ENCODE measurements at places on chromosomes 12 and 14.

GRCh38 chr12:110591451-110592051, 8.4 kb upstream of the PPTC7 start:
- no peak for DNase-seq

DNA sequence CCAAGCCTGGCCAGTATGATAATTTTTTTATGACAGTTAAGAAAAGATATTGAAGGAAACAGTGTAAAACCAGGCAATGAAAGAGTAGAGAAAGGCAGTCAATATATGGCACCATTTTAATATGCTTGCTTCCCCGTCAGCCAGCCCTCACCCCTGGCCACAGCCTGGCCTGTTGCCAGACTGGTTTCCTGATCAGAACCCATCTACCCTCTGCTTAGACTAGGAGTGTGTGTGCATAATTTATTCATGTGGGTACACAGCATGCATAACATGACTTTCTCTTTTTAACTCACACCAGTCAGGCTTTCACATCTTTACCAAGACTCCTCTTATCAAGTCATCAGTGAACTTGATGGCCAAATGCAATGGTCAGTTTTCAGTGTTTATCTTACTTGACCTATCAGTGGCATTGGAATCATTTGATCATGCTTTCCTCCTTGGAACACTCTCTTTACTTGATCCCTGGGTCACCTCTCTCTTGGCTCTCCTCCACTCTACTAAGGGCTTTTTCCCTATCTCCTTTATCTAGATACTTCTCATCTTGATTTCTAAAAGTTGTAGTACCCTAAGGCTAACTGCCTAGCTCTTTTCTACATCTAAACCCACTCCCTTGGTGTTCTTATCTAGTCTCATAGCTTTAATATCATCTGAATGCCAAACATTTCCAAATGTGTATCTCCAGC, 10.0 kb upstream of the GPR19 start:
- DNase-seq: no peak

GRCh38 chr12:76158518-76159321, 74.2 kb upstream of the NAP1L1 start:
- DNase-seq: peak; percentile 80

GRCh38 chr12:9037431-9037830, 48.1 kb downstream of the KLRG1 start:
- DNase-seq: no peak

GRCh38 chr12:101854747-101855146, 22.6 kb upstream of the DRAM1 start:
- DNase-seq: no peak

GRCh38 chr14:67373347-67373746, 13.2 kb downstream of the EIF2S1 start:
- DNase-seq: no peak

DNA sequence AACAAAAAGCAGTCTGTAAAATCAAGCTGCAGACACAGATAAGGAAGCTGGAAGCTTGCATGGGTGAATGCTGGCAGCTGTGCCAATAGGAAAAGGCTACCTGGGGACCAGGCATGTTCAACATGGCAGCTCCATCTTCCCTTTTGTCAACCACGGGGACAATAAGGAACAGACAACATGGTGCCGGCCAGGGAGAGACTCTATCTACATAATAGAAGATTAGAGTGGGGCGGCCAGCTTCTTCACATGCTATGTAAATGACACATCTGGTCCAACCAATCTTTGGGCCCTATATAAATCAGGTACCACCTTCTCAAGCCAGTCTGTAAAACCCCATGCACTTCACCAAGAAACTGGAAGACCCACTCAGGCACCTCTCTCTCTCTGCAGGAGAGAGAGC, 157.6 kb downstream of the SUDS3 start:
- DNase-seq: no peak

GRCh38 chr14:21723431-21724045, 49.9 kb upstream of the OR4E1 start:
- DNase-seq: peak; percentile 29

DNA sequence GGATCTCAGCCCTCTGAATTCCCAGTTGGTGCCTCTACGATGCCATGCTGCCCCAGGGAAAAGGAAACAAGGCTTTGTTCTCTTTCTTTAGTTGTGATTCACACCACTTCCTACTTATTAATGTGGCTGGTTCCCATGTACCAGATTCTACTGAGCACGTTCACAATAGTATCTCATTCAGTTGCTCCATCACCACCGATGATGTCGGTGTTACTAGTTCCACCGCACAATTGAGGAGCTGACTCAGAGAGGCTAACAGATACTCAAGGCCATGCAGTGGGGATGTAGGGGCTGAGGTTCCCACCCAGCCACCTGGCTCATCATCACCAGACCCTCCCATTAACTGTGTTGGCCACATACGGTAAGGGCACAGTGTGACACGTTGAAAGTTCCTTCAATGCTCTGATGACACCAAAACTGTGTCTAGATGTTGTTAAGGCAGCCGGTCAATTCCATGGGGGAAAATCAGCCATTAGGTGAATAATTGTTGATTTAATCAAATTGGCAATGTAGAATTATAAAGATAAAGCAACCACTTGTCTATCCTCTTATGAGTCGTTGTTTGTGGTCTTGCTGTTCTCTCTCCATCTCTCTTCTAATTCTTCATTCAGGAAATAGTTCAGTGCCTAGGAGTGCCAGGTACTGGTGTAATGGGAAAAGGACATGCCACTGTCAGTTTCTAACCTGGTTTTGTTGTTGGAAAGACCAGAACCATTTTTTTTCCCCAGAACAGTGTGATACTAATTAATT, 244.2 kb upstream of the CRY1 start:
- DNase-seq: no peak

DNA sequence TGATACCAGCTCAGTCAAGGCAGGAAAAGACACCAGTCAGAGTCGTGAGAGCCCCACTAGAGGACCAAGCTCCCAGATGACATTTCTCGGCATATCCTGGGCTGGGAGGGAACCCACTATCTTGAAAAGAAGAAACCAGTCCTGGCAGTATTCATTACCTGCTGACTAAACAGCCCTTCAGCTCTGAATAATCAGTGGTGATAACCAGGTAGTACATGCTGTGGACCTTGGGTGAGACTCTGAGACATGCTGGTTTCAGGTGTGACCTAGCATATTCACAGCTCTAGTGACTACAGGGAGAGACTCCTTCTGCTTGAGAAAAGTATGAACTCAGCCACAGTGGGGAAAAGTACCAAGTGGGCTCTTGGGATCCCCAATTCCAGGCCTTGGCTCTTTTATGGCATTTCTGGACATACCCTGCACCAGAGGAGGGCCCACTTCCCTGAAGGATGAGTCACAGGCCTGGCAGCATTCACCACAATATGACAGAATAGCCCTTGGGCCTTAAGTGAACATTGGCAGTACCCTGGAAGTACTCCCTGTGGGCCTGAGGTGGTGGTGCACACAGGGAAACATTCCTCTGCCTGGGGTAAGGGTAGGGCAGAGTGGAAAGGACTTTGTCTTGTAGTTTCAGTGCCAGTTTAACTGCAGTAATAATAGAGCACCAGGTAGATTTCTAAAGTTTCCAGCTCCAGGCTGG, 82.6 kb upstream of the SLC38A4 start:
- DNase-seq: no peak

DNA sequence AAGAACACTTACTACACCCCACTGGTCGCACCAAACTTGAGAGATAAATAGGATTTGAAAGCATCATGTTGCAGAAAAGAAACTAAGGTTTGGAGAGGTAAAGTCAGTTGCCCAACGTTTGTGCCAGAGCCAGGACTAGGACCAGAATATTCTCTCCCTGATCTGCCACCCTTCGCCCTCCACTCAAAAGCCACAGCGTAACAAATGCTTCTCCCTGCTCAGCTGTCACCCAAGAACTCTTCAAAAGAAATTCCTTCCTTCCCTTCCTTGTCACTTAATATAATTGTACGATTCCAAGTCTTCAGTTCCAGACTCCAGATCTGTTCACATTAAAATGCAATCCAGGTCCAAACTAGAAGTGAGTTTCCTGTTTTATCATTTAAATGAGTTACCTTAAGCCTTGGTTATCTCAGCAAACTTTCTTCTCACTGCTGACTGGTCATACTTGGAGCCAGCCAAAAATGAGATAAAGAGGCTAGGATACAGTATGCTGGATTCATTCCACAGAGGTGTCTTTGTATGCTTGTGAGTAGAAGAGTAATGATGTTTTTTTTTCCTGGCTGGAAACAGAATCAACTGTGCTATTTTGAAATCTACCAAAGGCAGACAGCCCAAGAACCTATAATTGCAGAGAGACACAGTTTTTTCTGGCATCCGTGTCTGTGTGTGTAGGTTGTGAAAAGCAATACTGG, 12.8 kb upstream of the PPFIBP1 start:
- no peak for DNase-seq

DNA sequence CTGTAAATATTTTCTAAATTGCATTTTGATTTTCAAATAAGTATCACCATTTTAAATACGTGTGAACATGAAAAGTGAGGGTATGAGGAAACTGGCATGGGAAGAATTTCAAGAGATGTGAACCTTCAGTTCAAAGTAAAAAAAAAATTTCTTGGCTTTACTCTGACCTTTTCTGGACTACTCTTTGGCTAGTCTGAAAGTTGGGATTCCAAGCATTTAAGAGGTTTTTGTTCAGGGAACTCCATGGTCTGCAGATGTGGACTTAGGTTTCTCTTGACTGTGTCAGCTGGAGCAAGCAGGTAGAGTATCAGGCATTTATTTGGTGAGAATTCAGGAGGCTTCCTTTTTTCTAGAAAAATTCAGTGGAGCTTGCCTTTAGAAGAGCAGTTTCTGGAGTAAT, 311.6 kb downstream of the LRIG3 start:
- DNase-seq: no peak

- no peak for DNase-seq
These were observed 79.6 kb upstream of the STK38L start for GRCh38 chr12:27164330-27165040.

GRCh38 chr14:101104485-101104884, 201.0 kb upstream of the RTL1 start:
- no peak for DNase-seq

DNA sequence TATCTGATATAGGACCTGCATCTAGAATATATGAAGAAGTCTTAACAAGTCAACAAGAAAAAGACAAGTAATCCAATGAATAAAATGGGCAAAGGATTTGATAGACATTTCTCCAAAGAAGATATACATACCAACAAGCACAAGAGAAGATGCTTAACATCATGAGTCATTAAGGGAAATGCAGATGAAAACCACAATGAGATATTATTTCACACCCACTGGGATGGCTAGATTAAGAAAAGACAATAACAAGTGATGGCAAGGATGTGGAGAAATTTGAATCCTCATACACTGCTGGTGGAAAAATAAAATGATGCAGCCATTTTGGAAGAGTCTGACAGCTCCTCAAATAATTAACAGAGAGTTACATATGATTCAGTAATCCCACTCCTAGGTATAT, 502.6 kb downstream of the FUT8 start:
- DNase-seq: no peak

DNA sequence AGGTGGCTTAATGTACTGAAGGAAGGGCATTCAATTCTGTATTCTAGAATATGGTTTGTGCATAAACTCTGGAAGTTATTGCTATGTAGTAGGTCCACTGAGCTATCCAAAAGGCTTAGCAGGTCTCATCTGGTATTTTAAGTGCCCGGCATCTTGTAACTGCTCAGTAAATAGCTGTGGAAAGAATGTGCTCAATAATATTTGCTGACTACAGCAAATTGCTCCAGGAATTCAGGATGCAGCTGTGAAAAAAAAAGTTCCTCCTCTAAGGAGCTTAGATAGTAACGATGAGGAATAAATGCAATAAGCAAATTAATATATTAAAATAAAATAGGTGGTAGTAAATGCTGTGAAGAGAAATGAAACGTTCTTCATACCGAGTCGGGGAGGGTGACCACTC, 857.1 kb downstream of the AACS start:
- DNase-seq: no peak

DNA sequence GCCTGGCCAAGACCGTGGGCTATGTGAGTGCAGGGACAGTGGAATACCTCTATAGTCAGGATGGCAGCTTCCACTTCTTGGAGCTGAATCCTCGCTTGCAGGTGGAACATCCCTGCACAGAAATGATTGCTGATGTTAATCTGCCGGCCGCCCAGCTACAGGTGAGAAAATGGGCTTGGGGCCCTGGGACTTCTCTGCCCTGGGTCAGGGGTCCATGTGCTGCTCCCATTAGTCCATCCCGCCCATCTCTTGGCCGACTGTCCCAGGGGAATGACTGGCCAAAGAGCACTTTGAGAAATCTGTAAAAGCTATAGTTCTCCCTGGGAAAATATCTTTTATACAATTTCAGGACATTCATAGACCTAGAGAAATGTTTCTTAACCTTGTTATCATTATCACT, 63.5 kb downstream of the ACACB start:
- DNase-seq: no peak

DNA sequence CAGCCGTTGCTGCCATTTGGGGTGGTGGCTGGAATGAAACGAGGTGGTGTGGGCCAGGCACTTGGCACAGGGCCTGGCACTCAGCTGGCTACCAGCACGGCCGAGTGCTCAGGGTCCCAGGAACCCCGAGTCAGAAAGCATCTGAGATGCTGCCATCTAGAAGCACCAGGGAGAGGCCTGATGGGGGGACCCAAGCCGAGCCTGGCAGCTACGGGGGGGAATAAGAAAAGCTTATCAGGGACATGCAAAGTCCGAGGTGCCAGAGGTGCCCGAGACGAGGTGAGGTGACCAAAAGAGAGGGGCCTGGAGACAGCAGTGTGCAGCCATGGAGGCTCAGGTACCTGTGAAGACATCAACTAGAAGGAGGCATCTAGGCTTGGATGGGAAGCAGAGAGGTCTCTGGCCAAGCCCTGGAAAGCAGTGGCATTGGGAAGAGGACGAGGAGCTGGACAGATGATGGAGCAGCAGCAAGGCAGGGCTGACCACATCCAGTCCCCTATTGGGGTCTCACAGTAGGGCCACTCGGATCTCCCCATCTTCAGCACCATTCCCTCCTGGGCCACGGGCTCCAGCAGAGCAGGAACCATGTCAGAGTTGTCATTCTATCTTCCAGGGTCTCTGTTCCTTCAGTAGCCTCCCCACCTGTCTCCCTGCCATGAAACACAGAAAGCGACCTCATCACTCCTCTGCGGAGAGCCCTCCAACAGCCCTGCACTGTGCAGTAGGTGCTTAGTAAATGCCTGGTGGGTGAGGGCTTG, 59.3 kb upstream of the DIO3 start:
- DNase-seq: no peak

DNA sequence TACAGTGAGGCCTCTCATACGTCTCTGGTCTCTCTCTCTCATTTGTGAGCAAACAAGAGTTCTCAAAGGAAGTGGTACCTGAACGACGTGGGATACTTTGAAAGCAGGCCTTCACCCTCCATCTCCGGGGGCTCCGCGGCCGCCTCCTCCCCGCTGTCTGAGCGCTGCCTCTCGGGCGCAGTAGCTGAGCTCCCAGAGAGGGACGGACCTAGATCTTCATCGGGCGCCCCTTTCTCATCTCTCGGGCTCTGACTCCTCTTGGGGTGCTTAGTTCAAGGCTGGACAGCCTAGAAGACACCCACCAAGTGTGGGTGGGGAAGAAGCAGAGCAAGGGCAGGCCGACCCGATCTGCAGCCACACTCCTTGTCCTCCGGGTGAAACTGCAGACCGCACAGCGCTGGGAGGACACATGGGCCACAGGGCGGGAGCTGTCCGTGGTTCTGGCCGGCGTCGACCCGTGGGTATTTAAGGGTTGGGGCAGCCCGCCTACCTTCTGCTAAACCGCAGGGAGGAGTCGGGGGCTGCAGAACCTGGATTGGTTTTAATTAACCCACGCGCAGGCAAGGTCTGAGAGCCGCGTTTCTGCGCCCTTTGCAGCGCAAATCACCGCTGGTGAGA, 92.7 kb downstream of the PAH start:
- DNase-seq: no peak

- DNase-seq: no peak
These were observed 4.0 kb downstream of the CPSF6 start for GRCh38 chr12:69243099-69244084.
